T follicular helper cell (primary cell): ENCODE measurements at places on chromosomes 4 and X.

- no peak for DNase-seq
Measured at GRCh38 chrX:106626789-106627188, 15.0 kb downstream of the RADX start.

DNA sequence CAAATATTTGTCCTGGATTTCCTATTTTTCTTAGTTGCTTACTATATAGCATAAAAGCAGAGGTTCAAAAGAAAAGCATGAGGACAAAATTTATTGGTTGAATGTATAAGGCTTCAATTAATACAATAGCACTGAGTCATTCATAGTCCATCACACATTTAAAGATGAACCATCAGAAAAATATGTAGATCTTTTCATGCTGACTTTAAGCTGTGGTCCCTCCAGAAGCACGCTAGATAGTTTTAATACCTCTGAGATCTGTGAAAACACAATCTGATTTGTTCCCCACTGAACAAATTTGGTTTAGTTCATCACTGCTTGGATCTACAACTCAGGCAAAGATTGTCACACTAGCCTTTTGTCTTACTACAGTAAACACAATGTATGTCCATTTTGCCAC, 377.2 kb upstream of the ANXA10 start:
- DNase-seq = no peak

DNA sequence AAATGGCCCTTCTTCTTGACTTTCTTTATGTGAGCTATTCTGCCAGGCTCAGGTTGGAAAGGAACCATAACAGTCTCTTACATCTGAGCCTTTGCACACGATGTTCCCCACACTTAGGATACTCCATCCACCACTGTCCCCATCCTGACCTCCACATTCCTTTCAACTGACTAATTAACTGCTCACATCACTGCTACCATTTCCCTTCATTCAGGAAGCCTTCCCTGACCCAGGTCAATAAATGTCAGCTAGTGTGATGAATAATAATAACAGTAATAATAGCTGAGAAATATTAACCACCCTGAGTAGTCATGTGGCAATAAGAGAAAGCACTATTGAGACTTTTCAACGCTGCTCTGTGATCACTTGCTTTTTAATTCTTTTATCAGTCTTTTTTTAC, 291.7 kb downstream of the KCNIP4 start:
- no peak for DNase-seq

DNA sequence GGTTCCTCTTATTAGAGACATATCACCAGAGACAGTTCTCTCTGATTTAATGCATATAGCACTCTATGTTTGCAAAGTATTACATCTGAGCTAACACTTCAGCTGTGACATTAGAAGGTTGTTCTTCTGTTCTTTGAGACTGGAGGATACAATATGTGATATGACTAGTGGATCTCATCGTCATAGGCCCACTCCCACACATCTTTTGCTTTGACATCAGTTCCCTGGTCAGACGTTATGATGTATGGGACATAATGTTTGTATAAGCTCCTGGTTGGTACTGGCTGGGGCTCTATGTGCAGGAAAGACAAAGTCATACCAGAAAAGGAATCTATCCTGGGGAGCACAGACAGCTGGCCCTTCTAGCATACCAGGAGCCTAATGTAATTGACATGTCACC, 57.7 kb upstream of the MAML3 start:
- DNase-seq = no peak

DNA sequence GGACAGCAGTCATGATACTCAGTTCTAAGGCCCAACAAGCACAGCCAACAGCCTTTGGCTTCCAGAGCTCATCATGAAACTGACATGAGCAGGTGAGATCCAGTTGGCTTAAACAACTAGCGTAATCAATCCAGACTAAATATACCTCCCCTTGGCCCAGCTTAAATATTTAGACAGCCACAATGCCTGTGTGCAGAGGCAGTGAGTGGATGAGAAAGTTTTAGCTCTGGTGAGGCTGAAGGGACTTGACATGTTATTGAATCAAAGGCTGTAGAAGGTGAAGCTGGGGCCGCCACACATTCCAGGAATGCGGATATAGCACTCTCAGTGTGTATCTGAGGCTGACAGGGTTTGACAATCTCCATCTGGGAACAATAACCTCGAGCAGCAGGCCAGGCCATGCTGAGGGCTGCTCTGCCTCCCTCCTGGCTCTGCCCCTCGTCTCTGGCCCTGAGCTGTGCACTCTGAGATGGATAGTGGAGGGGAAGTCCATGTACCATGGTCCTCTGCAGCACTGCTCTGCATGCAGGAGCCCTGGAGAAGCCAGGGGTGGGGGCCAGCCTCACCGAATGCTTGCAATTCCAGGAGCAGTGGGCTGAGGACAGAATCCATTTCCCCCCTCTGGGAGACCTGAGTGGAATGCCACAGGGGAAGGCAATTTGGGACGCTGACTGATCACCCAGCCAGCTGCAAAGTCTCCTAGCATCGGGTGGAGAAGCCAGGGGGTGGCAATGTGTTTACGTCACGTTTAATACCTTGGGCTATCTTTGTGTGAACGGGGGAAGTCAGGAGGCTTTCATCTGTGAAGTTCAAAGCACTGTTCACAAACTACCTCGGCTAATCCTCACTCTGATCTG, 37.3 kb upstream of the RASL11B start:
- DNase-seq = no peak

- DNase-seq = no peak
Measured at GRCh38 chr4:37043342-37043741, 201.2 kb upstream of the NWD2 start.

DNA sequence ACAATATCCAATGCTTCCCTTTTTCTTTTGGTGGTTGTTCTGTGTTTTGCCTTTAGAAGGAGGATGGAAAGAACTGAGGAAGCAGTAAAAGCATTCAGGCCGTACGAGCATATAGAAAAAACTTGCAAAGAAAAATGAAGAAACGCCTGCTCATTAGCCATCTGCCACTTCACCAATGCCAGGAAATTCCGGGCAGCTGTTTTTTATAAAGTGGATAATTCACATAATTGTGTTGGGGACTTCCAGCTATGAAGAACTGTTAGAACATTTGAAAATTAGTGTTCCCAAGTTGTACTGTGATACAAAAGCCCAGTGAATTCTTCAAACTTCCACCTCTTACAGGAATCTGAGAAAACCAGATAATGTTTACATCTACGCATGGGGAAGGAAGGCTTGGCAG, 11.7 kb downstream of the RELL1 start:
- no peak for DNase-seq

DNA sequence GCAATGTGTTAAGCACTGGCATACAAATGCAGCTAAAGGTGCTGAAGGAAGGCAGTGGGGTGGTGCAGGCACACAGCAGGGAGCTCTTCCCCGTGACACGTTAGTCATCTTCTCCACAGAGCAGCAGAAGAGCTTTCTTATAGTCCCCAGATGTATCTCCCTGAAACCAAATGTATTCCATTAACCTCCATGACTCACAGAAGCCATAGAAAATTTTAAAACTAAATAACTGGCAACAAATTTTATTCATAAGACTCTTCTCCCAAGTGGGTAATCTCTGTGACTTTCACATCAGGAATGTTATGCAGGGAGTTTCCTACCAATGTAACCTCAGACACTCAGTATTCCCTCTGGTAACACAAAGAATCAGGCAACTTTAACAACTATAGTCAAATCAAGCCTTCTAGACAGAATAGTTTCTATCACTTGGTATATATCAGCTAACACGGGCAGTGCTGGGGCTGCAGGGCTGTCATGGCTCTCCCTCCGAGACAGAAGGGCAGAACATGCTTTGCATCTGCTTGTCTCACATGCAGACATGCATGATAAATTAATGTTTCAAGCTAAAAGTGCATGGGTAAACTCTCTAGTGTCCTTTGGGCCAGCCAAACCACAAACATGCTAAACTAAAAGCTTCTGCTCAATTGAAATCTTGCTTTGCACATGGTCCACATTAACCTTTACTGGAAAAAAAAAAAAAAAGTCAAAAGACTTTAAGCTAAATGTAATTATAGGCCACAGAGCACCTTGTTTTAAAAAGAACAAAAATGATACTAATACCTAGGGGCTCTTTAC, 28.2 kb downstream of the ANXA5 start:
- no peak for DNase-seq

- no peak for DNase-seq
Measured at GRCh38 chr4:181656748-181657147, 586.5 kb upstream of the TENM3 start.

GRCh38 chr4:42878863-42879262, 13.7 kb upstream of the GRXCR1 start:
- no peak for DNase-seq

- no peak for DNase-seq
Measured at GRCh38 chrX:63743596-63743995, 41.4 kb downstream of the ARHGEF9 start.

GRCh38 chr4:66577922-66578321, 907.6 kb upstream of the EPHA5 start:
- DNase-seq = no peak

GRCh38 chr4:117700111-117700892, 334.0 kb upstream of the NDST3 start:
- DNase-seq = no peak

DNA sequence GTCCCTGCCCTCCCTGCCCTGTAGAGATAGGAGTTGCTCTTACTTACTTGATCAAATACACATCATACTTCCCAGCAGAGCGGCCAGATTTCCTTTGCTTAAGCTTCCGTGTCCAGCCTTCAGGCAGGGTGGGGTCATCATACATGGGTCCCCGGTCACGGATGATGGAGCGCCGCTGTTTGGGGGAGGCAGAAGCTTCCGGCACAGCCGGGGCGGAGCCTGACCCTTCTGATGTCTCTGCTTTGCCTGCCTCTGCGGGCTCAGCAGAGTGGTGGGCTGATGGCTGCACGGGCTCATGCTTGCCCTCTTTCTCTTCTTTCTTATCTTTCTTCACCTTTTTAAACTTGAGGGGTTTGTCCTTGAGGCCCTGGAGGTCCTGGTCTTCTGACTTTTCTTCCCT, 12.5 kb upstream of the IRAK1 start:
- DNase-seq = no peak

DNA sequence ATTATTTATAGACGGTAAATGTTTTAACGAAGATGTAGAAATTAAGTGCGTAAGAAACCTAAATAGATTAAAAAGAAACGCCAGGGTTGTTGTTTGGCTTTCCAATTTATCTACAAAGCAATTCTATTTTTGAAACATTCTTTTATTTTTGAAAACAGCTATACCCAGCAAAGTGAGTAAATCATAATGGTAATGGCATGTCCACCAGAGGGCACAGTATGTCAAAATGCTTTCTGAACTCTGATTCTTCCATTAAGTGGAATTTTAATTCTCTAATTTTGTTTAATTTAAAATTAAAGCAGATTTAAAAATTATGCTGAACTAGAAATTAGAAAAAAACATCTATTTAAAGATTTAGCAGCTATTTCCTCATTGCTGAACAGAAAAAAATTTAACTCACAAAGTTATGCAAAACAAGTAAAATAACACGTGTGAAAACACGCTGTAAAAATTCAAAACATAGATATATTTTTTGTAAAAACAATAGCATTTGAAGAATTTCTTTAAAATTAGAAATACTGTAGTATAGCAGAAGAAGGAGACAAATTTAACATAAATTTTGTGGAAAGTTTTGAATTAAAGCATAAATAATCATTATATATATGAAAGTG, 26.5 kb downstream of the RASSF6 start:
- DNase-seq = no peak

- DNase-seq = no peak
Measured at GRCh38 chrX:48794340-48794910, 7.4 kb upstream of the HDAC6 start.

GRCh38 chr4:68062501-68062900, 67.2 kb downstream of the TMPRSS11F start:
- DNase-seq = no peak

DNA sequence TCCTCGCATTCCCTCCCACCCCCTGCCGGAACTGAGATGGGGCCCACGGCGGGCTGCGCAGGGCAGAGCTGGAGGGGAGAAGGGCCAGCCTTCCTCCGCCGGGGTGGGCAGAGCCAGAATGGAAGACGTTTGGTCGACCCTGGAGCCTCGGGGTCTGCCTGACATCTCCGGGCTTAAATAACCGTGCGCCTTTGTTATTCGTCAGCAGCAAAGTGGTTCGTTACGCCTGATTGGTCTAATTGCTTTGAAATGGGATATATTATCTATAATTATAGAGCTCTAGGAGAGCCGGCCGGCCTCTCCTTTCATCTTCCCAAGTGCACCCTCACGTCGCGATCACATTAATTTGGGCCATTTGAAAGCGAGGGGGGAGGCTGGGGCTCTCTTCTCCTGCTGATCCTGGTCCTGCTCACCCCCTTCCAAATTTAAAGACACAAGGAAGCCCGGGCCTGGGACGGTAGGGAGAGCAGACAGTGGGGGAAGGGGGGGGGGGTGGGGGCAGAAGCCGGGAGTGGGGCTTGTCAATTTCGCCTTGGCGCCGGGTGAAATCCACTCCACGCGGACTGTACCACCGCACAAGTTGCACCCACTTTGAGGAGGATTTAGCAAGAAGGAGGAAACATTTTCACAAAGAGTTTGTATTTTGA, 4.7 kb upstream of the MSX1 start:
- no peak for DNase-seq

- DNase-seq = no peak
Measured at GRCh38 chr4:141435446-141436225, 200.7 kb upstream of the IL15 start.

- DNase-seq = no peak
Measured at GRCh38 chr4:109559625-109559982, 442 bp upstream of the MCUB start.

- DNase-seq = no peak
Measured at GRCh38 chrX:21781525-21781924, 23.6 kb upstream of the SMPX start.

- DNase-seq = no peak
Measured at GRCh38 chrX:20571611-20572010, 304.9 kb upstream of the RPS6KA3 start.

DNA sequence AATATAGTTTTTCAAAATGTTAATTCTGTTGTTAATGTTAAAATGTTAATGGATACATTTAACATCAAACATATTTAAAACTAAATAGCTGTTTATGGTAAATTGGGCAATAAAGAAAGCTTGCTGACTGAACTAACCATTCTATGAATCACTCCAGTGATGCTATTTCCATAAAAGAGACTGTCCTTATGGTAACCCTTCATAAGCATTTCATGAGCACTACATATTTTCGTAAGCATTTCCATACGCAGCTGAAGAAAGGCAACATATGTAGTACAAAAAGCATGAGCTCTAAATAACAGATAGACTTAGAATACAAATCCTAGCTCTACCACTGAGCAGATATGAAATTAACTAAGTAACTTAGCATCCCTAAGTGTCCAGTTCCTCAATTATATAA, 188.9 kb downstream of the COL25A1 start:
- DNase-seq = no peak

GRCh38 chr4:37463033-37463856, 218.7 kb downstream of the NWD2 start:
- no peak for DNase-seq

GRCh38 chr4:159237975-159238374, 135.1 kb downstream of the RAPGEF2 start:
- no peak for DNase-seq

GRCh38 chrX:136694431-136695087, 46.6 kb downstream of the CD40LG start:
- no peak for DNase-seq

DNA sequence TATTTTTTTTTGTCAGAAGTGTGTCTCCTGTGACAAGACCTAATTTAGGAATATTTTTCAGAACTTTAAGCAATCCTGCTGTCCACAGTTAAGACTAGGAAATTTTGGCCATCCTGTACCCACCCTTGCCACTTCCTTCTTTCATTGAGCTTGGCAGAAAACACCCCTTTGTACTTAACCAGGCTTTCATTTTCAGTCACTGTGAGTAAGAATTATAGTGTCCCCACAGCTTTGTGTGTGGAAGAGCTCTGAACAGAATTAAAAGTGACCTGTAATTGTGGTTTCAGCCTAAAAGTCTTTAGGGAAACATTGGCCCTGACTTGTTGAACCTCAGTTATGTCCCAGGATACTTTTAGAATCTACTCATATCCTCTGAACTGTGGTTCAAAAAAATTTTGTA, 153.7 kb upstream of the BMP3 start:
- no peak for DNase-seq
